ENCODE measurements at places on chromosomes 16 and 17.

- no peak for DNase-seq
These were observed 5.8 kb upstream of the GSE1 start for GRCh38 chr16:85607321-85607765.

GRCh38 chr16:66746682-66747081 is 4.7 kb downstream of the DYNC1LI2 start:
- DNase-seq: no peak

GRCh38 chr16:54935266-54935968 is 4.8 kb downstream of the IRX5 start:
- DNase-seq: no peak

- peak; percentile 3 for DNase-seq
These were observed at the start of gene ITGB4 for GRCh38 chr17:75720656-75721462. ITGB4 (plus strand) TSS chr17:75721459; CDS start chr17:75724704, 3,245 bp downstream.

DNA sequence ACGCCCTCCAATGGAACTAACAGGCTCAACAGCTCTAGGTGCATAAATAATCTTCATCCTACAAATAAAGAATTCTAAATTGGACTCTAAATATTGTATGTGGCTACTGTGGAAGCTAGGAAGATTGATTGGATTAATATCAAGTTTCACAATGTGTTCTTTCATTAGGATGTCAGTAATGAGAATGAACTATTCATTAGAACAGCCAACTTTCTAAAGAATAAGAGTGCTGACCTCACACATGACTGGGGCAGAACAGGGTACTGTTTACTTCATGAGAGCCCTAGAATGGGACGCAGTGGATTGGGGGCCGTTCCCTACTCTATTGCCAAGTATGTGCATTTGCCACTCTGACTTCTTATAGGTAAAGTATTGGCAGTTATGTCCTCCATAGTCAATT is 528.2 kb upstream of the RBFOX1 start:
- no peak for DNase-seq
